ENCODE measurements at places on chromosomes 16 and 17.

GRCh38 chr17:60540460-60540859 is 14.4 kb upstream of the APPBP2 start:
- no peak for DNase-seq

DNA sequence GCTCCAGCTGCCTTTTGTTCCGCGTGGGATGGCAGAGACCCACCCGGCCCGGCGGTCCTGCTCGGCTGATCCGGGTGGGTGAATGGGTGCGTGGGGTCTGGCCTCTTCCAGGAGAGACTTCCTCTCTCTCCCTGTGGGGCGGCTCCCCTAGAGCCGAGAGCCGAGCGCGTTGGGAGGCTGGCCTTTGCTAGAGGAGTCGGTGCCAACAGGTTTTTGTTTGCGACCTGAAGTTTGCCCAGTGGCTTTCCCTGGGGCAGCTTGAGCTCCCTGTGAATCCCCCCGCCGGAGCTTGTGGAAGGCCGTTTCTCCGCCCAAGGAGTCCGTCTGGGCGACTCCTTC is 970 bp downstream of the EPN2 start:
- peak; percentile 31 for DNase-seq

DNA sequence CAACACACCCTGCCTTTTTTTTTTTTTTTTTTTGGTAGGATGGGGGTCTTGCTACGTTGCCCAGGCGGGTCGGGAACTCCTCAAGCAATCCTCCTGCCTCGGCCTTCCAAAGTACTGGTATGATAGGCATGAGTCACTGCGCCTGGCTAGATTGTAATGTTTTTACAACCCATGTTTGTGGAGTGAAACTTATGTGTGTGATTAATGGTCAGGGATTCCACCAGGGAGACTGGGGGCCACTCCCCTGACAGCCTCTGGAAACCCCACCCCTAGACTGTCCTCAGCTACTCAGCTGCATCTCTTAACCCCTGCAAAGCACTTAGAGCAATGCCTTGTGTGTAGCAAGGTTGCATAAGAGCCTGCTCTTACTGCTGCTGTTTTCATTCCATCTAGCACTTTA is 220.5 kb downstream of the PARN start:
- DNase-seq: peak; percentile 96

DNA sequence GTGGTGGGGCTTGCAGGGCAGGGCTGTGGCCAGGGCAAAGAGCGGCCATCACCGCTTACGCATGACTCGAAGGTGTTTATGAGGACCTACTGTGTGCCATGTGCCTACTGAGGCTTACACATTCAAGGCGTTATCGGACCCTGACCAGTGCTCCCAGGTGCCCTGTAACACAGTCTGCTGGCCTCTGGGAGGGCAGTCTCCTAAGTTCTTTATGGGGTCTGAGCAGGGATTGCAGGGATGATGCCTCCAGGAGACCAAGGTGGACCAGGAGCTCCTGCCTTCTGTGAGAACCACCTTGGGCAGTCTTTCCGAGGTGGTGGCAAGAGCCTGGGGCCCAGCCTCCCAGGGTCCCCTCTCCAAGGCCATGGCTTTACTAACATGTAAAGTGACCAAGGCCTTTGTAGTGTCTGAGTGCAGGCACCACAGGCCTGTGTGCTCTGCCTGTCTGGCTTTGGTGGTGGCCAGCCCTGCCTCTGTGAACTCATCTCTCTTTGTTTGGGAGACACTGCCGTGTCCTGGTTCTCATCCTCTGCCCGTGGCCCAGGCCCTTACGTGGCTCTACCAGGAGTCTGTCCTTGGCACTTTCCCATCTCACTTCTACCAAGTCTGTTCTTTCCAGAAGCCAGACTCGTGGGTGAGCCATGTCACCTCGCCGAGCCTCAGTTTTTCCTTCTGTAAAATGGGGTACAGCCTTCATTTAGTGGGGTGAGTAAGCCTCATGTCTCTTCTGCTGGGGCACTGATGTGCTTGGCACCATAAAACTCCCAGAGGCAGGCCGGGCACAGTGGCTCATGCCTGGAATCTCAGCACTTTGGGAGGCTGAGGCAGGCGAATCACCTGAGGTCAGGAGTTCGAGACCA is 3.4 kb upstream of the SYNGR2 start:
- no peak for DNase-seq

GRCh38 chr16:57720142-57720575 is 15.4 kb upstream of the KATNB1 start:
- peak; percentile 59 for DNase-seq

DNA sequence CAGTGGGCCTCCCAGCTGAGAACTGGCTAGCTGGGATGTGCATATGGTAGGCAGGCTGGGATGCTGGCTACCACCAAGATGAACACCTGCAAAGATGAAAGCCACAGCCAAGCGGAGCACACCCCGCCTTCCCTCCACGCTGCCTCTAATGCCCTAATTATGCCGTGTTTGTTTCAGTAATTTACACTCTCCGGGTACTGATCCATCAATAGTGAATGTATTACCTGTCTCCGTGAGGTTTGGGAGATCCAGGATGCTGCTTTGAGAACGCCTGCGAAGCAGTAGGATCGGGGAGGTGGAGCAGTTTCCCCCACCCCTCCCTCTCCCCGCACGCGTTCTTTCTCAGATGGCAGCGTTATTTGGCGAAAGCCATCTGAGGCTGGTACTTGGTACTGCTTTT is 28.9 kb upstream of the GSE1 start:
- DNase-seq: no peak

DNA sequence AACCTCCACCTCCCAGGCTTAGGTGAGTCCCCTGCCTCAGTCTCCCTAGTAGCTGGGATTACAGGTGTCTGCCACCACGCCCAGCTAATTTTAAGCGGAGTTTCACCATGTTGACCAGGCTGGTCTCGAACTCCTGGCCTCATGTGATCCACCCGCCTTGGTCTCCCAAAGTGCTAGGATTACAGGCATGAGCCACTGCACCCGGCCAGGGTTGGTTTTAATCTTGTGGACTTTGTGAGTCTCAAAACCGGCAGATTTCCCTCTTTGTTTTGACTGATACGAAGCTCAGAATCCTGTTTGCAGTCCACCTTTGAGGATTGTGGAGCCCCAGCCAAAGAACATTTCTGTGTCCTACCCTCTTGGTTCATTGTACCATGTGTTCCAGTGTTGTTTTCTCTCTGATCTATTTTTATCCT is 16.4 kb upstream of the CPSF4L start:
- DNase-seq: no peak

DNA sequence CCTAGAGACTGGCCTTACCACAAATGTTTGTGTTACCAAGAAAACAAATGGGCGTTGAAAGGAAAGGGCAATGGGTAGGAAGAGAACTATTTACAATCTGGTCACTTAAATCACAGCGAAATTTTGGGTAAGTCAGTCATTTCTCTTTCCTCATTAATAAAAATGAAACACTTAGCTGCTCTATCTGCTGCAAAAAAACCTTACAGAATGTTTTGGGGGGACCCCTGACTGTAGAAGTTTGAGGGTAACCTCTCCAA is 742 bp upstream of the NUTF2 start:
- DNase-seq: no peak

GRCh38 chr17:18074566-18075272 is 13.0 kb upstream of the DRG2 start:
- DNase-seq: no peak

- no peak for DNase-seq
Measured at GRCh38 chr17:45992904-45993303, 6.1 kb upstream of the STH start.

GRCh38 chr17:82418001-82418986 is at the start of the genes HEXD and OGFOD3:
Gene HEXD (plus strand): TSS chr17:82418347. CDS start chr17:82419800, 1,453 bp downstream.
Gene OGFOD3 (minus strand): TSS chr17:82418586. CDS start chr17:82418485, 101 bp downstream.
- DNase-seq: peak; percentile 93

DNA sequence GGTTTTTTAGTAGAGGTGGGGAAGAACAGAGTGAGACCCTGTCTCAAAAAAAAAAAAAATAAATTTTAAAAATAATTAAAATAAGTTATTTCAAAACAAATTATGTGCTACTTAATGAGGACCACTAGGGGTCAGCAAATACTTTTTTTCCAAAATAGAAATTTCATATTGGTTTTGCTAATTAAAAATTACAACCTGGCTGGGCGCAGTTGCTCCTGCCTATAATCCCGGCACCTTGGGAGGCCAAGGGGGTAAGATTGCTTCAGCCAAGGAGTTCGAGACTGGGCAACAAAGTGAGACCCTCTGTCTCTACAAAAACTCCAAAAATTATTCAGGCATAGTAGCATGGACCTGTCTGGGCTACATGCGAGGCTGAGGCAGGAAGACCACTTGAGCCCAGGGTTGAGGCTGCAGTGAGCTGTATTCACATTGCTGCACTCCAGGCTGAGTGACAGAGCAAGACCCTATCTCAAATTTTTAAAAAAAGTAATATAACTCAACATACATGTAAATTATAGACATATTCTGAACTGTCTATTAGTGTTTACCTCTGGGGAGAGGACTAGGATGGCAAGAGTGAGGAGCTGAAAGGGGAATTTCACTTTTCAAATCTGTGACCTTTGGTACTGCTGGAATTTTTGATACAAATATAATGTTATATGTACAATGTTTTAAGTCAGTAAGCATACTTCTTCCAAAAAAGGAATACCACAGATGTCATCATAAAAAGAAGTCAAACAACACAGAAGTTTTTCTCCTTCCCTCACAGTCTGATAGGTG is 8.1 kb downstream of the MEIOB start:
- peak; percentile 51 for DNase-seq

DNA sequence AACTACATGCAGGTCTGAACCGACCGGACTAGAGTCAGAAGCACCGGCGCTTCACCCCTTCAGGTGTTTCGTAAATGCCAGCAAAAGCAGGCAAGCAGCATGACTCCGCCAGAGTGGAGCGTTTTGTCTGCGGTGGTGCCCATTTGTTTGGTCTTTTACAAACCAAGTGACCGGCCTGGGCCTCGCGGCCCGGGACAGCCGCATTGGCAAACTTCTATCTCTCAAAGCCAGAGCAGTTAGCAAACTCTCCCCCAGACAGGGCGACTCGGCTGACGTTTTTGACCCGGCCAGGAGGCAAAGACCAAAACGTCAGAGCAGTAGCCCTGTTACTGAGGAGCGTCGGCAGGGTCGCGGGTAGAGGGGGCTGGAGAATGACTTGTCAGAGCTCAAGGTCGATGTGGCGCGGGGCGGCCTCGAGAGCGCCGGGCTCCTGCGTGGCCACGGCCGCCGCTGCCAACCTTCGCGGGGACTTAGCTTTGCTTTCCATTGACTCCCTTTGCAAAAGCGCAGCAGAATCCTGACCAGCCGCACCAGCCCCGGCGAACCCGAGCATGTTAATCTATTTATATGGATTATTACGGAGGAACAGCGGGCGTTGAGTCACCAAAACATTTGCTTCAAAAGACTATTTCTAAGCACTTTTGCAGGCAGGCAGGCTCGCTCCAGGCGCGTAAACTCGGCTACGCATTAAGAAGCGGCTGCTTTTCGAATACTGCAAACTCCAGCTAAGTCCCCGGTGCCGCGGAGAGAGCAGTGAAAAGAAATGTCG is 763 bp upstream of the SOX9 start:
- DNase-seq: peak; percentile 84

DNA sequence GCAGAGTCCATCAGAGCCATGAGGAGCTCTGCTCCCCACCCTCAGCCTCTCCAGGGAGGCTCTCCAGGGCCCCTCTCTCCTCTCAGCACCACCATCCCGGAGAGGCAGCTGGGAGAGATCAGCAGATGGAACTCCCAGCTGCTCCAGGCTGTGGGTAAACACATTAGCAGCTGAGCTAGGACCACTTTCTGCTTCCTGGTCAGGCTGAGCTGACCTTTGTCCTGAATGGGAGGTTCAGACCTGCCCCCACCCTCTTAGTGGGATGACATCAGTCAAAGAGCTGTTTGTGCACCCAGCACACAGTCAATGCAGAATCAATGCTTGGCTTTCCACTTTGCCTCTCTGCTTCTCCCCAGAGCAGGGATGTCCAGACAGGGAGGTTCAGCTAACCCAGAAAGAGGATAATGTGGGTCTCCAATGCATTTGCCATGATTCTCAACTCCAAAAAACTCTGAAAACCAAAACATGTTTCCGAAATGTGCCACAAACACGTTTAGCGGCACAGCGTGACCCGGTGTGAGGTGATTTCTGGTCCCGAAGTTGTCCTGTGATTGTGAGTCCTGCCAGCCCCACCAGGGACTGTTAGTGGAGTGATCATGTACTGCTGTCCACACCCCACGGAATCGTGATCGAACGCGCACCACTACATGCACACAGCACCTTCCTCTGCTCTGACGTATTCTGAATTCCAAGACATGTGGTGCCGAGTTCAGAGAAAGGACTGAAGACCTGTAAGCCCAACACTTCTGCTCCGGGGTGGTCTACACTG is 6.7 kb downstream of the GPR142 start:
- DNase-seq: no peak

GRCh38 chr17:17416400-17417360 is 60.1 kb upstream of the MED9 start:
- peak; percentile 77 for DNase-seq

DNA sequence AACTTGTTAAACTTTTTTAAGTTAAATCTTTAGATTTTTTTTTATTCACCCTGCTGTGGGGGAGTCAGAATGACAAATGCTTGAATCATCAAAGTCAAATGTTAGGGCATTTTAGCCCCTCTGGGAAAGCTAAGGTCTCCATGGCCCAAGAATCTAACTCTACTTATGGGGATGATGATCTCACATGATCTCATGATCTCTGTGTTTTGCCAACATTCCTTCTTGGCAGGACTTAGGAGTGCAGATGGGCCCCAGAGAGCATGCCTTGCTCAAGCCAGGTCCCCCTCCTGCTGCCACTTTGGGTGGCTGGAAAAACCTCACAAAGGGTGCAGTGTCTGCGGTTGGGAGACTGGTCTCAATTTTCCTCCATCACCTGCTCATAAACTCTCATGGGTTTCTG is 108.6 kb downstream of the PRKCB start:
- DNase-seq: no peak

GRCh38 chr17:16215002-16215272 is 397 bp downstream of the NCOR1 start:
- DNase-seq: peak; percentile 48

DNA sequence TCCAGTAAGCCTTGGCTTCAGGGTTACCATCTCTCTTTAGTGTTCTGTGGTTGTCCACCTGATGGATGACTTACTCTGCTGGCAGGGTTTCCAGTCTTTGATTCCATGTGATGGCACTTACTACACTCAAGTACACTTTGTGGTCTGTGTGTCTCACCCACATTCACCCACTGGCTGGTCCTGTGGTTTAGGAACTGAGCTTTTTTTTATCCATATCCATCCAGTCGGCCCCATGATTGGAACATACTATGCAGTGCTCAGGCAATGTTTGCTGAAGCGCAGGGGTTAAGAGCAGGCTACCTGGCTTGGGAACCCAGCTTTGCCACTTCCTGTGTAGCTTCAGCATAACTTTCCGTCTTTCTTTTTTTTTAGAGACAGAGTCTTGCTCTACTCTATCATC is 2.8 kb upstream of the FUS start:
- peak; percentile 40 for DNase-seq

GRCh38 chr17:4520060-4520893 is 21.6 kb downstream of the SPNS2 start:
- DNase-seq: no peak
